Activated CD4-positive, alpha-beta T cell treated with anti-CD3 and anti-CD28 coated beads, Interleukin-2, amount 50 U/mL, for 24 hours (primary cell): ENCODE measurements at places on chromosomes 2 and 18.

DNA sequence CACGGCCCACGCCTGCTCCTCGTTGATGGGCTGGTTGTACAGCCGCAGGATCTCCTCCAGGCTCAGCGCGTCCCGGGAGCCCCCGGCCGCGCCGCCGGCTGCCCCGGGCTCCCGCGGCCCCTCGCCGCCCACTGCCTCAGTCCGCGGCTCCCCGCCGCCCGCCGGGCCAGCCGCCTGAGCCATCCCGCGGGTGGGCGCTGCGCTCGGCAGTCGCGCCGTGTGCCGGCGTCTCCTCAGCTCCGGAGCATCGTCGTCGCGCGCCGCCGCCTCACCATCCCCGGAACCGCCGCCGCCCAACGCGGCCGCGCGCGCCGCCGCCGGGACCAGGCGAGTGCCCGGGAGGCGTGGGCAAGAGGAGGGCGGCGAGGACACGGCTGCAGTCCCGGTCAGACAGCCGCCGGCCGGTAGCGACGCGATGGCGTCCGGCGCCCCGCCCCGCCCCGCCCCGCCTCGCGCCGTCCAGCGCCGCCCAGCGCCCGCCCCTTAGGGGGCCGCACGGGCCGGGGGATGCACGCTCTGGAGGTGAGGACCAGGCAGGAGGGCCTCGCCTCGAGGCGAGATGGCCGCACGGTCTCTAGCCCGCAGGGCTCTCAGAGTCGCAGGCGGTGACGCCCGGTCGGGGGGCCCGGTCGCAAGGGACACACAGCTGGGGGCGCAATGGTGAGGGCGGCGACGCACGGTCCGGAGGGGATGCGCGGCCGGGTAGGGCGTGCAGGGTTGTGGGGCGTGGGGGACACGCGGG is at the start of gene SPIRE1:
TSS of gene SPIRE1 (minus strand) at position 424 of the 742 bp plus-strand sequence. CDS start at position 183, 241 bp downstream.
- DNase-seq, result peak; percentile 12

GRCh38 chr2:119649364-119649917 is 29.6 kb upstream of the TMEM177 start:
- DNase-seq, result no peak

DNA sequence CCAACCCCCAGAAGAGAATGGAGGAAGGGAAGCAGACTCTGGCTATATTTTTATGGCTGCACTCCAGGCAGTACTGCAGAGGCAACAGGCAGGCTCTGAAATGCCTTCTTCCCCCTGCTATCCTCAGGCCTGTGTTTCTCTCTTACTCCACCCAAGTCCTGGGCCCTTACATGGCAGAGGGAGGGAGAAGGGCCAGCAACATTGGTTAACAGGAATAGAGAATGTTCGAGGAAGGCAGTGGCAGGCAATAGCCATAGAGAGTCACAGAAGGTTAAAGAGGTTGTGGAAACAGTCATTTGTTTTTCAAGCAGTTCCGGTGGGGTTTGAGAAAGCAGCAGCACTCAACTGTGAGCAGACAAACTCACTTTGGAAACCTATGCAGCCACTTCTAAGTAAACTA is 15.1 kb upstream of the DARS1 start:
- DNase-seq, result no peak

DNA sequence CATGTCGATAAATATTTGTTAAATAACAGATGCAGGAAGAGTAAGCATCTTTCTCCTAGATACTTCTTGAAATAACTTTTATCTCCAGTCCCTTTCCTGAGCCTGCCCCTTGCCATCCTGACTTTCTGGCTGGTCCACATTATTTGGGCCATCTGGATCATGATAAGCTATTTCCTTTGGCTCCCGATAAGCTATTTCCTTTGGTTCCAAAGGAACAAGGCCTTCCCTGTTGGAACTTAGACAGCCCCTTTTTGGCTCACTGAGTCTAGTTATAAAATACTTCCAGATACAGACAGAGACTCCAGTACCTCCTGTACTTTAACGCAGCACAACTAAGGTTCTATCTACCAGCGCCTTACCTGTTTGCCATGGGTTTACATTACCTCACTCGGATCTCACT is 205.3 kb upstream of the CCDC150 start:
- DNase-seq, result no peak

GRCh38 chr2:105390454-105390853 is 8.4 kb downstream of the FHL2 start:
- no peak for DNase-seq

GRCh38 chr2:190482451-190482850 is 52.1 kb downstream of the NEMP2 start:
- no peak for DNase-seq

DNA sequence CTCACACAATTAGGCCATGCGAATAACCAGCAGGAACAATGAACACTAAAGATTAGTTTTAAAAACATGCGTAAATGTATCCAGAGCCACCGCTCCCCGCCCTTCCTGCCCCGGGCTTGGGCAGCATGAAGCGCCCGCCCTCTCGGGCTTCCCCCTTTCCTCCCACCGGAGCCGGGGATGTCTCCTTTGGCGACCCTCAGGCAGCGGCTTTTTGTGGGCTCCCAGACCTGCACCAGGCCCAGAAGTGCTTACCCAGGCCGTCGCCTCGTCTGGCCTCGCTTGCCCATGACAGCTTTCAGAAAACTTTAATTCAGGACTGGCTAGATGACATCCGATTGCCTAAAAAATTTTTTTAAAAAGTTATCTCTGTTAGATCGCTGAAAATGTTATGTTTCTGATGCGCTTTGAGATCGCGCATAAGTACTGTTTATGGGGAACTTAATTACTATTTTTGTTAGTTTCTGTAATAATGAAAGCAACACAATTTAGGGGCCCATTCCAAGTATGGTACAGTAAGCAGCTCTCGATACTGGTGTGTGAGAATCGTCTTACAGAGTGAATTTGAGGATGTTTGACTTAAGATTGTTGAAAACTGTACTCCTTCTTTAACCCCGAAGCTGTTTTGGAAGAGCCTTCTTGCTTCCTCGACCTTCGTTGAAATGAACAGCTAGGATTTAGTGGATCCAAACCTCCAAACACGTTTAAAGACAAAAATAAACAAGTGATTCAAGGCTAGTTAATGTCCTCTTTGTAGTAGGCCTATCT is 1.1 kb downstream of the MAP3K20 start:
- no peak for DNase-seq

- DNase-seq, result no peak
These were observed 45.4 kb upstream of the ASB18 start for GRCh38 chr2:236309669-236310029.

GRCh38 chr18:2641638-2642037 is 13.9 kb upstream of the SMCHD1 start:
- no peak for DNase-seq

DNA sequence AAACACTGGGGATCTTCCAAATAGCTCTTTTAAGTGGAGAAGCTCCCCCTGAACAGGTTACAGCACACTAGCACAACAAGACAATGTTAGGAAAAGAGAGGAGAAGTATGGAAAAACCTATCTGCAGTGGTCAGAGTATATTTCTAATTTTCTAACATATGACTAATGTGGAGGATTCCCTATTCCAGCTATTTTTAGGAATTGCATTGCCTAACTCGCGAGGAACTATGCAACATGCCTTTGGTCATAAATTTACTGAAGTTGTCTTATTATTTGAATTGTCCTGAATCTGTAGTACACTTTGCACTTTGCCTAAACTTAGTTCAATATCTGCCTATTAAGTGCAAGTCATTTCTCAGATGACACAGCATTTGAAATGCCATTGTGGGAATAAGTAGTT is 381.4 kb downstream of the CCDC85A start:
- no peak for DNase-seq

GRCh38 chr2:96103761-96104486 is 12.4 kb downstream of the ADRA2B start:
- no peak for DNase-seq

- no peak for DNase-seq
These were observed 721 bp downstream of the FHOD3 start for GRCh38 chr18:36298126-36298741.

DNA sequence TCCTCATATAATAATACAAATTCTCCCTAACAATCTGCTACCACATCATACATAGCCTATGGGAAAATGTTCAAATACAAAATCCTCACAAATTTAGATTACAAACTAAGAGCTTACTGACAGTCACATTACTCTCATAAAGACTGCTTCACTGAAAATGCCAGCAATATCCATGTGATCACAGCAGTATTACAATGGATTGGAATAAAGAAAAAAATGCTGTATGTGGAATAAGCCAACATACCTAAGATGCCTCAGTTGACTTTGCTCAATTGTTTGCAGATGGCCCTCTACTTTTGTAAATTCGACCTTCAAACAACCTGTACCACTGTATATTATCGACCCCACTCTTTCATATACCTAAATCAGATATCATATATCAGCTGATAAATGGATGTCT is 88.7 kb downstream of the DYM start:
- DNase-seq, result no peak

GRCh38 chr2:159484532-159484931 is 131.8 kb downstream of the BAZ2B start:
- DNase-seq, result no peak

GRCh38 chr18:70041459-70042050 is 93.9 kb upstream of the CD226 start:
- DNase-seq, result no peak

DNA sequence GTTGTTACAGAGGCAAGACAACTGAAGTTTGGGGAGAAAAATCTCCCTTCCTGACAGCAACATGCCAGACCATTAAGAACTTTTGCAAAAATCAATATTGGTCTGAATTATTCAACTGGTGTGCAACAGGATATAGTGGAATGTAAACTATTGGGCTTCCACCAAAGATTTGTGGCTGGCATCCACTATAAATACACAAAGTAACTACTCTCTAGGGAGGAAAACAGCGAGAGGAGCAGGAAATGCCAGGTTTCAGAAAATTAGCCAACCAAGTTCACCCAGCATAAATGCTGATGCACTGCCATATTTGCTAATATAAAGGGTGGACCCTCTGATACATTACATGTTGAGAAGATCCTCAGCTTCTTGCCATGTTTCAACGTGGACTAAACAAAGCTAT is 267.6 kb upstream of the LYPD1 start:
- no peak for DNase-seq

GRCh38 chr2:98556344-98557033 is 51.8 kb downstream of the COA5 start:
- no peak for DNase-seq

DNA sequence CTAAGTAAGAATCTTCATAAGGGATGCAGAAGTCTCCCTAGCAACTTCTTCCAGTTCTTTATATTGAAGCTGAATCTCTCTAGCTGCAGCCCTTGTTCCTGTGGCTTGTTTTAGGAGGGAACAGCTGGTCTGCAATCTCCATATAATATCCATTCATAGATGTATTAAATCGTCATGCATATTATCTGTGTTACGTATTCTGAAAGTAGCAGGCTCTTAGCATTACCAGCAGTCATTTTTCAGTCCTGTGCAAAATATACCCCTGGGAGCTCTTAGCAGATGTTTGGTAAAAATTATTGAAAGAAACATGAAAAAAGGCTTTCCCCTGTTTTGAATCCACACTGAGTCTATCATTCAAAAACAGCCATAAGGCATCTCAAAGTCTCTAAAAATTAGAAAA is 385.3 kb downstream of the IRS1 start:
- no peak for DNase-seq

- DNase-seq, result no peak
These were observed 10.4 kb downstream of the PRKCE start for GRCh38 chr2:45661828-45662227.

DNA sequence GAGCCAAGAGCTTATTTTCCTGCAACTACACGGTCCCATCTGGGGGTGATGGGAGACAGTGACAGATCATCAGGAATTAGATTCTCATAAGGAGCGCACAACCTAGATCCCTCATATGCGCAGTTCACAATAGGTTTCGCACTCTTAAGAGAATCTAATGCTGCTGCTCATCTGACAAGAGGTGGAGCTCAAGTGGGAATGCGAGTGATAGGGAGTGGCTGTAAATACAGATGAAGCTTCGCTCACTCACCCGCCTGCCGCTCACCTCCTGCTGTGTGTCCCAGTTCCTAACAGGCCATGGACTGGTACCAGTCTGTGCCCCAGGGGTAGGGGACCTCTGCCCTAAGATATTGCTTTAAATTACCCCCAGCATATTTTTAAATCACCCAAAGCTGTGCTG is 10.8 kb downstream of the LRRFIP1 start:
- DNase-seq, result no peak

DNA sequence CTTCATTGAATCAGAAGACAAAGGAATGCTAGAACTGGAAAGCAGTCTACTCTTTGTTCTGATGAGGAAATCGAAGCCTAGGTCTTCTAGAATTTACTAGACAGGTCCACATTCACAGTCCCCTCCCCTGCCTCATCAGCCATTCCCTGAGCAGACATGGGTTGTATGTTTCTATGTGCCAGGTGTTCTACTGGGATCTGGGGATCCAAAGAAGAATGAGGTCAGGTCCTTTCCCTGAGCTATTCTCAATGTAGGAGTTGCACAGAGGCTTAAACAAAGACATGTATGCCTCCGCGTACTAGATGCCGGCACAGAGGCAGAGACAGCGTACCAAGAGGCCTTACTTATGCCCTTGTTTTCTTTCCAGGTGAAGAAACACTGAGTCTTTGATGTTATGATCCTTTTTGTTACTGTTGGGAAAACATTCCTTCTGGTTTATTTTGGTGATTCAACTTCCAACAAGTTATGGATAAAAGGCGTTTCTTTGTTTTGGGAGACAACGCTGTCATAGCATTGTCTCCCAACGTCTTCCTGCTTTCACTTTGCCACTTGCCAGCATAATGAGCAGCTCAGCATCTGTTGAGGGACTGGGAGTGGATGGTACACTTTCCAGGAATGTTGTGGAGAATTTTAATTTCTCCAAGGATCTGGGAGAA is 174.4 kb downstream of the ALPK2 start:
- DNase-seq, result no peak

GRCh38 chr2:172427990-172428831 is 825 bp downstream of the ITGA6 start:
- DNase-seq, result no peak

DNA sequence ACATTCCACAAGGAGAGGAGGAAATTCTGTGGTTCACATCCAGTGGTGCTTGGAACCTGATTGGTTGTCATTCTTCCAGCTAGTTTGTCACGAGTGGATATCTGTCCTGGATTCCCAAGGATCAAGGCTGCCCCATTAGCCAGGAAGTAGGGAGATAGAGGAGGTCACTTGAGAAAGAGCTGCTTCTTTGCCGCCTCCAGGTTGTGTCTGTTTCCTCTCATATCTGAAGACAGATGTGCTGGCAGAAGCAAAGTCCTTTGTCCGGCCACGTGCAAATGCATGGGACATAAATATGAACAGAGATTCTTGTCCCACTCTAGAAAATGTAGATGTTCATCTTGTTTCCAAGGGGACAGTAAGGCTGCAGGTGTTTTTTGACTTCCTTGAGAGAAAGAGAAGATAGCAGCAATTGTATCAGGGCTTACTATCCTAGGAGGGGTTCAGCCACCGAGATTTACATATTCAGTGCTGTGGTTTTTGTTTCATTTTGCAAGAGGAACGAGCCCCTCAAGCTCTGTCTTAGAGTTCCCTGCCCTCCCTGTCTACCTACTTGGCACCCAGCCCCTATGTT is 174.4 kb downstream of the RPIA start:
- DNase-seq, result no peak

GRCh38 chr2:241570961-241571581 is 12.5 kb downstream of the BOK start:
- DNase-seq, result no peak

- no peak for DNase-seq
These were observed 5.1 kb upstream of the PTPRM start for GRCh38 chr18:7561909-7562460.

GRCh38 chr2:40260437-40260836 is 191.5 kb downstream of the SLC8A1 start:
- DNase-seq, result no peak
